Naive thymus-derived CD4-positive, alpha-beta T cell (primary cell): ENCODE measurements at places on chromosomes 5 and 9.

DNA sequence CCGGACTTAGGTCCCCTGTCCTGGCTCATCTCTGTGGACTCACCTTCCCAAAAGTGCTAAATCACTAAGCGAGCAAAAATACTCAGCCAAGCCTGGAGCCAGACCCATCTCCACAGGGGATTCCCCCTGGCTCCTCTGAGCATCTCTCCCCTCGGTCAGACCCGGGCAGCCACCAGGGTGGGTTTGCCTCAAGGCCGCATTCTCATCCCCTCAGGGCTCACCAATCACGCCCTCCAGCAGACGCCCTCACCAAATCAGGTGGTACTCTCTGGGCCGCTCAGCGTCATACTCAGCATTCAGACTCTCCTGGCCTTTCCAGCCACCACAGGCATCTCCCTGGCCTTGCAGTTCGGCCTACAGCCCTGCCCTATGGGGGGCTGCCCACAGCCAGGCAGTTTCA lies 49.7 kb downstream of the C5orf15 start:
- no peaks in the 10 kb centered on the region for H3K4me1 ChIP-seq

GRCh38 chr5:139178935-139179334 lies 19.2 kb downstream of the SIL1 start:
- H3K36me3 ChIP-seq, result no peaks in the 10 kb centered on the region
- H3K27ac ChIP-seq, result no peak overlapping the region
- H3K4me3 ChIP-seq, result no peak overlapping the region
- no peaks in the 10 kb centered on the region for H3K27me3 ChIP-seq

- peaks cover 24% of the 10 kb centered on the region for H3K36me3 ChIP-seq
- H3K4me1 ChIP-seq, result peaks cover 30% of the 10 kb centered on the region
- peak overlapping the region; percentile 98 for H3K27ac ChIP-seq
- no peak for DNase-seq
Measured at GRCh38 chr5:179624841-179625271, 1.4 kb upstream of the HNRNPH1 start.

GRCh38 chr9:105503881-105504280 lies 54.0 kb upstream of the FKTN start:
- H3K27ac ChIP-seq, result no peak overlapping the region
- no peaks in the 10 kb centered on the region for H3K27me3 ChIP-seq
- no peaks in the 10 kb centered on the region for H3K4me1 ChIP-seq
- DNase-seq, result no peak
- no peak overlapping the region for H3K4me3 ChIP-seq
- no peaks in the 10 kb centered on the region for H3K36me3 ChIP-seq

DNA sequence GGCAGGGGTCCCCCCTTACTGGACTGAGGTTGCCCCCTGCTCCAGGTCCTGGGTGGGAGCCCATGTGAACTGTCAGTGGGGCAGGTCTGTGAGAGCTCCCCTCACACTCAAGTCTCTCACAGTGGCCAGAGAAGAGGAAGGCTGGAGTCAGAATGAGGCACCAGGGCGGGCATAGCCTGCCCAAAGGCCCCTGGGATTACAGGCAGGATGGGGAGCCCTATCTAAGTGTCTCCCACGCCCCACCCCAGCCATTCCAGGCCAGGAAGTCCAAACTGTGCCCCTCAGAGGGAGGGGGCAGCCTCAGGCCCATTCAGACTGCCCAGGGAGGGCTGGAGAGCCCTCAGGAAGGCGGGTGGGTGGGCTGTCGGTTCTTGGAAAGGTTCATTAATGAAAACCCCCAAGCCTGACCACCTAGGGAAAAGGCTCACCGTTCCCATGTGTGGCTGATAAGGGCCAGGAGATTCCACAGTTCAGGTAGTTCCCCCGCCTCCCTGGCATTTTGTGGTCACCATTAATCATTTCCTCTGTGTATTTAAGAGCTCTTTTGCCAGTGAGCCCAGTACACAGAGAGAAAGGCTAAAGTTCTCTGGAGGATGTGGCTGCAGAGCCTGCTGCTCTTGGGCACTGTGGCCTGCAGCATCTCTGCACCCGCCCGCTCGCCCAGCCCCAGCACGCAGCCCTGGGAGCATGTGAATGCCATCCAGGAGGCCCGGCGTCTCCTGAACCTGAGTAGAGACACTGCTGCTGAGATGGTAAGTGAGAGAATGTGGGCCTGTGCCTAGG lies at the start of gene CSF2:
TSS of gene CSF2 (plus strand) at position 559 of the 783 bp plus-strand sequence. CDS start at position 594, 35 bp downstream.
- no peaks in the 10 kb centered on the region for H3K4me1 ChIP-seq
- H3K27ac ChIP-seq, result no peak within 1 kb of the TSS
- no peak for DNase-seq
- H3K36me3 ChIP-seq, result no peaks in the 10 kb centered on the region
- H3K4me3 ChIP-seq, result no peak within 1 kb of the TSS
- H3K27me3 ChIP-seq, result no peaks in the 10 kb centered on the region

DNA sequence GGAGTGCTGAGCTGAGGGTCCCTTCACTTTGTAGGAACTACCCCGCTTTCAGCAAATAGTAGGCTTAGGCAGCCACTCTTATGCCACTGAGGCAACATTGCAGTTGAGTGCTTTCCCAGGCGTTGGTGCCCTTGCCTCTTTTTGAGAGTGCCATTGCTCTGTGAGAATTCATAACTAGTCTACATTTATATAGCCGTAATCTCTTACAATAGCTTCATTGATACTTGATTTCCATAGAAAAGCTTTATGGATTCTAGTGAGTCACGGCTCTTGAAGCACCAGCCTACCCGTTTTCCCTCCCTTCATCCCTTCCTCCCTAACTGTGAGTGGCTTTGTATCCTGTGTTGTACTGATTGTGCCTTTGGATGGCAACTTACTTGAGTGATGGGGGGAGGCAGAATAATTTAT lies 283.9 kb downstream of the AOPEP start:
- no peaks in the 10 kb centered on the region for H3K4me1 ChIP-seq
- H3K27ac ChIP-seq, result no peak overlapping the region
- DNase-seq, result no peak

GRCh38 chr5:134552301-134552700 lies 26.8 kb downstream of the JADE2 start:
- no peak overlapping the region for H3K4me3 ChIP-seq
- H3K4me1 ChIP-seq, result peaks cover 21% of the 10 kb centered on the region
- peak overlapping the region; percentile 20 for H3K27ac ChIP-seq
- H3K36me3 ChIP-seq, result peaks cover 12% of the 10 kb centered on the region
- DNase-seq, result no peak
- H3K27me3 ChIP-seq, result no peaks in the 10 kb centered on the region

GRCh38 chr5:149827546-149827945 lies 97.4 kb downstream of the PPARGC1B start:
- H3K4me1 ChIP-seq, result no peaks in the 10 kb centered on the region
- no peaks in the 10 kb centered on the region for H3K27me3 ChIP-seq
- no peak for DNase-seq
- H3K27ac ChIP-seq, result no peak overlapping the region

- no peak overlapping the region for H3K4me3 ChIP-seq
- no peak overlapping the region for H3K27ac ChIP-seq
- H3K36me3 ChIP-seq, result peaks cover 4% of the 10 kb centered on the region
- no peaks in the 10 kb centered on the region for H3K27me3 ChIP-seq
Measured at GRCh38 chr5:154373326-154373725, 72.5 kb upstream of the SAP30L start.

DNA sequence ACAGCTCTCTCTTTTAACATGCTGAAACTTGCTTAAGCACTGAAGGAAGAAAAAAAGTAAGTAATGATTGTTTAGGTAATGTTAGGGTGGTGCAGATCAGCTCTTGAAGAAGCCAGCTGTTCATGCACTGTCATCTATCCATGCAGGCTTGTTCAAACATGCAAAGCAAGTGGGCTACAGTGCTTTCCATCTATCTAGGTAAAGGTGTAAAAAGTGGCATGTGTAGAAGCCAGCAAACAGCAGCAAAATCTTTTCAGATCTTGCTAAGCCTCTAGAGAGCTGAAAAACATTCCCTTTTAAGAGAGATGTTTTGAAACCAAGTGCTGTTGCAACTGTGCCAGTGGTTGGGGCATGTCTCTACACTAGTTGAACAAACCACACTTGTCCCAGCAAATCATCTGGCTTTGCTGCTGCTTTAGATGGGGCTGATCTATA lies 214.4 kb downstream of the EFNA5 start:
- H3K36me3 ChIP-seq, result no peaks in the 10 kb centered on the region
- no peak overlapping the region for H3K4me3 ChIP-seq
- no peak for DNase-seq
- H3K27ac ChIP-seq, result no peak overlapping the region

DNA sequence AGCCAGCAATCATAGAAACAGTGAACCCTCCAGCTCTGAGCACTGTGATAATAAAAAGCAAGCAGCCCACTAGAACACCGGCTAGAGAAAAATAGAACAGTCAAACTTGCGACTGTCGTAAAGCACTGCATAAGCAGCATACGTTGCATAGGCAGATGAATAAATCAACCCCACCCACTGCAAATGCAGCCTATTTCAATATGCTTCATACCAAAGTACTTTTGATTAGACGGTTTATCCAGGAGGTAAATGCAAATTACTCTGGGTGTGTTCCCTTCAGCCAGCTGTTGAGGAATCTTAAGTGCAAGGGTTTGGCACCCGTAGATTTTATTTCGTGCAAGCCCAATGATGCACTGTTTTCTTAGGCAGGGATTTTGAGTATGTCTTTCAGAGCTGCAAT lies 32.1 kb upstream of the ANKRD18A start:
- H3K27ac ChIP-seq, result no peak overlapping the region
- no peaks in the 10 kb centered on the region for H3K27me3 ChIP-seq
- H3K36me3 ChIP-seq, result no peaks in the 10 kb centered on the region

- H3K4me3 ChIP-seq, result no peak overlapping the region
- no peaks in the 10 kb centered on the region for H3K27me3 ChIP-seq
- H3K27ac ChIP-seq, result no peak overlapping the region
Measured at GRCh38 chr9:82466616-82467260, 478.2 kb downstream of the SPATA31D1 start.

- no peak overlapping the region for H3K27ac ChIP-seq
- no peaks in the 10 kb centered on the region for H3K4me1 ChIP-seq
- no peaks in the 10 kb centered on the region for H3K27me3 ChIP-seq
- no peak overlapping the region for H3K4me3 ChIP-seq
Measured at GRCh38 chr5:17277907-17278306, 60.5 kb downstream of the BASP1 start.

DNA sequence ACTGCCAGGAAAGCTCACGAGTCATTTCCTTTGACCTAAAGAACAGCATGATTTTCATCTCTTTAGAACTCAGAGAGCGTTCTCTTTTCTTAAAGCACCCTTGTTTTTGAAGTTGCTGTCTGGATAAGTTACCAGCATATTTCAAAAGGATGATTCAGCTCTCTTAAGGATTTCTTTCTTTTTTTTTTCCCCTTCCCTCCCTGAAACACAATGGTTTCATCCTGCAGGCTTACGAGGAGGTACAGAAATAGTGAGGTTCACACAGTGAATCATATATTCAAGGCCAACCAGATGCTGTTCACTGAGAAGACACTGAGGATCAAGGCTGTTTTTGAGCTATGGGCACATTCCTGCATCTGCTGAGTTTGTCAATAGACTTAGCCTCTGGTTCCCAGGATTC lies 257.2 kb downstream of the KIF4B start:
- no peak overlapping the region for H3K27ac ChIP-seq
- H3K36me3 ChIP-seq, result no peaks in the 10 kb centered on the region
- no peak for DNase-seq
- no peaks in the 10 kb centered on the region for H3K4me1 ChIP-seq
- no peaks in the 10 kb centered on the region for H3K27me3 ChIP-seq

DNA sequence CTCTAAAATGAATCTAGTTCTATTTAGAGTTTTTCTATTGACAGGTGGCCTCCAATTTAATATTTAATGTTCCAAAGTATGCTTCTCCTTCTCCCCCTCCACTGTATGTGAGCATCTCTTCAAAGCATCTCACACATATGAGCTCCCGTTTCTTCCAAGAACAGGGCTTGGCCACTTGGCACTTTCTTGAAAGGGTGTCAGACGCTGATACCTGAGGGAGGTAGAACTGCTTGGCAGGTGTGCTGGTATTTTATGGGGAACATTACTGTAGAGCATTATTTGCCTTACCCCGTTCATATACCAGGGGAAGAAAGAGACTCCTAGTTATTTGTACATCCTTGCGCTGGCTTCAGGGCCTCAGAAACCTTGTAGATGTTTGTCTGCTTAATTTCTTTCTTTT lies 1.9 kb downstream of the RCL1 start:
- H3K27me3 ChIP-seq, result no peaks in the 10 kb centered on the region
- H3K4me1 ChIP-seq, result peaks cover 21% of the 10 kb centered on the region
- DNase-seq, result no peak
- H3K36me3 ChIP-seq, result no peaks in the 10 kb centered on the region

DNA sequence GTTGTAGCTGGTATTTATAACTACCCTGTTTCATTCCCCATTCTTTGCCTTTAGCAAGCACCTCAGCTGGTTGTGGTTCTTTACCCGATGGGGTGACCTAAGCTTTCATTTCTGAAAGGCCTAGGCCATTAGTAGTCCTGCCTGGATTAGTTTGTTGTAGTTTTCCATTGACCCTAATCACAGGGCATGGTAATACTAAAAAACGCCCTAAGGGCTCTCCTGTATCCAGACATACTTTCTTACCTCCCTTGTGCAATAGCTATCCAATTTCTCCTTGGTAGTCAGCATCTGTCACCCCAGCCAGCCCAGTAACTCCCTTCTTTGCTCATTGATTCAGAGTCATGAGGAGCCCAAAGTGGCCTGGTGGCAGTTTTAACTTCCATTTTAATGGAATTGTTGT lies 24.0 kb downstream of the TMOD1 start:
- no peaks in the 10 kb centered on the region for H3K4me1 ChIP-seq
- H3K27me3 ChIP-seq, result no peaks in the 10 kb centered on the region
- H3K27ac ChIP-seq, result no peak overlapping the region
- no peak for DNase-seq

- H3K4me1 ChIP-seq, result no peaks in the 10 kb centered on the region
- DNase-seq, result no peak
- no peaks in the 10 kb centered on the region for H3K27me3 ChIP-seq
- no peak overlapping the region for H3K27ac ChIP-seq
- H3K36me3 ChIP-seq, result no peaks in the 10 kb centered on the region
- no peak overlapping the region for H3K4me3 ChIP-seq
Measured at GRCh38 chr9:35048511-35048910, 23.9 kb downstream of the VCP start.

DNA sequence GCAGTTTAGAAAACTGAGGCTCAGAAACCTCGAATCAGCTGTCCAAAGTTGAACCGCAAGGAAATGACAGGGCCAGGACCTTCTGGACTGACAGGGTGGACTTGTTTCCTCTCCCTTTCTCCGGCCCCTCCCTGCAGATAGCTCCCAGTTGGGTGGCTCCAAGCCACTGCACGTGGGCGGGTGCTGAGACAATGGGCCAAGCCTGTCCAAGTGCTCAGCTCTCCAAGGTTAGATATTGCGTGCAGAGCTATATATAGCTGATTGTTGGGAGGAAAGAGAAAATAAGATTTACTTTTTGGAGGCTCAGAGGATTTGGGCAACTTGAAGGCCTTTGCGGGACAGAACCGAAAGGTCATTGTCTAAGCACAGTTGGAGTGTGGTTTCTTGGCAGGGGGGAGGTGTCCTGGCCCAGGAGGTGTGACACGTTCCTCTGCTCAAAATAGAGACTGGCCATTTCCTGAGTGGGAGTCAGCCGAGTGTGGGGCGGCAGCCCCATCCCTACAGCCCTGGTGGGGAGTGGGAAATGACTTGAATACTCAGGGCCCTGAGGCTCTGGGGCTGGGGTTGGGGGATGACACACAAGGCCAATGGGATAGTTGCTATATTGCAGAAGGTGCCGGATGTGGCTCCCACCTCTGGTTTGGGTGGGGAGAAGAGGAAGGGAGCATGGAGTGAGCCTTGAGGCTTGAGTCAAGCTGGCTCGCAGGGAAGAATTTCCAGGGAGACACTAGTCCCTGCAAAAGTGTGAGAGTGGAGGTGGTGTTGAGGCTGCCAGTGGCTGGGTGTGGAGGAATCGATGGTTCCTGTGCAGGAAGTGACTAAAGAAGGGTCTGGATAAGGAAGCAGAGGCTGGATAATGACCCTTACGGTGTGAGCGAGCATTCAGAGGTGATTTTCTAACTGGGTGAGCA lies 44.4 kb upstream of the SMAD5 start:
- H3K4me1 ChIP-seq, result no peaks in the 10 kb centered on the region
- H3K36me3 ChIP-seq, result no peaks in the 10 kb centered on the region
- no peak for DNase-seq
- no peak overlapping the region for H3K27ac ChIP-seq
- H3K4me3 ChIP-seq, result no peak overlapping the region
